Astrocyte (in vitro differentiated cells and primary cell): ENCODE measurements at places on chromosomes 6 and 20.
A peak's percentile ranks its signal among the peaks of the same experiment; 100 is the strongest.

DNA sequence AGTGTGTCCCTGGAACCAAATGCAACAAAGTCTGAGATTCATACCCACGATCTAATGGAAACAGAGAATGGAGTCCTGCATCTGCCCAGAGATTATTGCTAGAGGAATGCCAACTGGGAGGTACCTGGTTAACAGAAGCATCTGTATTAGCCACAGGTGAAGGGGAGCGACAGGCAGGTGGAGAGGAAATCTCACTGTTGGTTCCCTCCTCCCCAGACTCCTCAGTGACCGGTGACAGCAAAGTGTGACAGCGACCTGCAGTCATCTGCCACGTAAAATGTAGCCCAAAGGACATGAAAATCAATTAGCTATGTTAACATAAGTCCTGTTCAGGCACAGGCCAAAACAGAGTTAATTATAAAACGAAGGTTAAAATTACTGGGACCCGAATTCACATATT lies 336.6 kb downstream of the SYNE1 start:
- DNase-seq: no peak

- no peak for DNase-seq
These were observed 45.4 kb downstream of the SYNJ2 start for GRCh38 chr6:158026901-158027589.

- DNase-seq: no peak
These were observed 221.9 kb upstream of the CDH4 start for GRCh38 chr20:61030130-61030529.

- no peak for DNase-seq
These were observed 41.7 kb downstream of the RIOK1 start for GRCh38 chr6:7431313-7431673.

- no peak for DNase-seq
These were observed 187.3 kb upstream of the NT5E start for GRCh38 chr6:85262621-85263020.

GRCh38 chr6:168216751-168217191 lies 102.8 kb downstream of the DACT2 start:
- DNase-seq: no peak

- peak; percentile 71 for DNase-seq
These were observed 41.2 kb downstream of the TRAF3IP2 start for GRCh38 chr6:111564482-111564945.

DNA sequence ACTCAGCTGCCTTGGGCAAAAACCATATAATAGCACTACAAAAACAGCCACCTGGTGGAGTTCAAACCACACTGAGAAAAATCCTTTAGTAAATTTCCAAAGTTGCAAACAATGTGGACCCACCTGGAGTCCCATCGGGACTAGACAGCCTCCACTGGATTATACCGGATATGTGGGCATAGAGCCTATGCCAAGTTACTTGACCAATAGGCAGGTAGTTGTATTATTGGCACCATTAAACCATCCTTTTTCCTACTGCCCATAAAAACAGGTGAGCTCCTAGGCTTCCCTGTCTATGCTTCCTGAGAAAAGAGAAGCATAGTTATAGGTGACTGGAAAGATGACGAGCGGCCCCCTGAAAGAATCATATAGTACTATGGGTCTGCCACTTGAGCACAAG lies 51.7 kb upstream of the ADGRF4 start:
- DNase-seq: no peak

- DNase-seq: peak; percentile 71
These were observed 156.0 kb upstream of the SOX4 start for GRCh38 chr6:21437581-21437980.

DNA sequence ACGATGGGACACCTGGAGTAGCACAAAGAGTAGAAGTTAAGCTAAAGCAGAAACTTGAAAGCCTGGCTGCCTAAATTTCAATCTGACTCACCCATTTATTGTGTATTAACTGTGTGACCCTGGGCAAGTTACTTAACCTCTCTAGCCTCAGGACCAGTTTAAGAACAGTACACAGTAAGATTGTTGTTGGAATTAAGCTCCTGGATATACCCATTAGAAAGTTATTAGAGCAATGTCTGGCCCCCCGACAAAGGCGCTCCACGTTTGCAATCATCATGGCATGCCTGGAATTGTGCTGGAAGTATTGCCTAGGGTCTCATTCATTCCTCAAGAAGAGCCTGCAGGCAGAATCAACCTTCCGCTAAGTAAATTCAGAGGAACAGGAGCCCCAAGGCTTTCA lies 1.4 kb downstream of the SDC4 start:
- DNase-seq: no peak

GRCh38 chr20:20520776-20521175 lies 152.9 kb downstream of the INSM1 start:
- peak; percentile 65 for DNase-seq

DNA sequence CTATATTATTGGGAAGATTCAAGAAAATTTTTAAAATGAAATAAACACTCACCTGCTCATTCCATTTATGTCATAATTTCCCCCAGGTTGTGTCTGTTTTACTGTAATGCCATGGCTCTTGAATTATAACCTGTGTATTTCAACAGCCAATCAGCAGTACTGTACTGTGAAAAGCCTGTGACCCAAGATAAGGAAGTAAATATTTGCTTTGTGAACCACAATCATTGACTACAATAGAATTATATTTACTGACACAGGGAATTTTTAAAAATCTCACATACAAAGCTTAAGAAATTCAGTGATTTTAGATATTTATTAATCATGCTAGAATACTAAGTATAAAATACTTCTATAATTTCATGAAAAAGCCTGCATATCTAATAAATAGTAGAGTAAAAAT lies 6.0 kb downstream of the RGS17 start:
- DNase-seq: no peak

DNA sequence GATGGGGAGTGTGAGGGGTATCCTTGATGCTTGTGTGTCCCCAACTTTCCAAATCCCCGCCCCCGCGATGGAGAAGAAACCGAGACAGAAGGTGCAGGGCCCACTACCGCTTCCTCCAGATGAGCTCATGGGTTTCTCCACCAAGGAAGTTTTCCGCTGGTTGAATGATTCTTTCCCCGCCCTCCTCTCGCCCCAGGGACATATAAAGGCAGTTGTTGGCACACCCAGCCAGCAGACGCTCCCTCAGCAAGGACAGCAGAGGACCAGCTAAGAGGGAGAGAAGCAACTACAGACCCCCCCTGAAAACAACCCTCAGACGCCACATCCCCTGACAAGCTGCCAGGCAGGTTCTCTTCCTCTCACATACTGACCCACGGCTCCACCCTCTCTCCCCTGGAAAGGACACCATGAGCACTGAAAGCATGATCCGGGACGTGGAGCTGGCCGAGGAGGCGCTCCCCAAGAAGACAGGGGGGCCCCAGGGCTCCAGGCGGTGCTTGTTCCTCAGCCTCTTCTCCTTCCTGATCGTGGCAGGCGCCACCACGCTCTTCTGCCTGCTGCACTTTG lies at the start of gene TNF:
TSS of gene TNF (plus strand) at position 231 of the 567 bp plus-strand sequence. CDS start at position 408, 177 bp downstream.
- no peak for DNase-seq

GRCh38 chr20:34956751-34957472 lies 1.2 kb downstream of the MYH7B start:
- DNase-seq: no peak

GRCh38 chr6:42449917-42450476 lies 1.7 kb downstream of the TRERF1 start:
- peak; percentile 18 for DNase-seq

- DNase-seq: no peak
These were observed 8.7 kb downstream of the ENPP3 start for GRCh38 chr6:131645846-131646245.

DNA sequence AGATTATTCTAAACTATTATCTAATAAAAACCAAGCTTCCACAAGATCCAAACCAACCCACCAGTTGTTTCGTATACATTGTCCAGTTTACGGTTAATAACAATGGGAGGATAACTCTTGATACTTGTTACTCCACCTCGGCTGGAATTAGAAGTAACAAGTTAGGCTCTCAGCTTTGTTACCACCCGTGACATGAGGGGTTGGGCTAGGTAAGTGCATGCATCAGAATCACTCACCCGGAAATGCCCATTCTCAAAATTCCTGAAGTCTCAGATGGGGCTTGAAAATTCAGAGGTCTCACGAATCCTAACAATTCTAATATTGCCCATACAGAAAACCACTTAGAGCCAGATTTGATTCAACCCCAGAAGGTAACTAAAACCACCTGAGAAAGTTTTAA lies 27.0 kb upstream of the SERPINB1 start:
- no peak for DNase-seq

- no peak for DNase-seq
These were observed 43.0 kb upstream of the GPR31 start for GRCh38 chr6:167200806-167201205.

GRCh38 chr20:40489886-40490285 lies 199.2 kb downstream of the MAFB start:
- DNase-seq: peak; percentile 46

GRCh38 chr6:151324488-151324825 lies 66.9 kb downstream of the ZBTB2 start:
- no peak for DNase-seq

DNA sequence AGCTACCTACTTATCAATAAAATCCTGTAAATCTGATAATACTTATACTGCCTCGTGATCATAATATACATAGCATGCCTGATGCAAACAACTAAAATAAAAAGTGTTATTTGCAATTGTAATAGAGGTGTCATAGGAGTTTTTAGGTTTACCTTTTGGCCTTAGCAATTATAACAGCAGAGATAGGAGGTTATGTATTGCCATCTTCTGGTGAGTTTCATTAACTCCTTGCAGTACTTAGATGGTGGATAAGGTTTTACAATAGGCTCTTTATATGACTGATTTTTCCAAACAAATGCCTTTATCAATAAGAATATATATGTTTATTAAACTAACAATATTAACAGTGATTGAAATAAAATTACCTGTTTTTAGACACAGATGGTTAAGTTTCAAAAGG lies 27.8 kb upstream of the MYCT1 start:
- DNase-seq: peak; percentile 22

- no peak for DNase-seq
These were observed 53.5 kb upstream of the NELFCD start for GRCh38 chr20:58927490-58928061.

GRCh38 chr6:125246566-125246965 lies 55.2 kb downstream of the HDDC2 start:
- DNase-seq: no peak

GRCh38 chr6:14453712-14454472 lies 336.3 kb downstream of the CD83 start:
- no peak for DNase-seq

GRCh38 chr6:33702345-33702977 lies 9.0 kb downstream of the UQCC2 start:
- DNase-seq: peak; percentile 23

- DNase-seq: peak; percentile 91
These were observed 176.3 kb upstream of the CDYL start for GRCh38 chr6:4599924-4600323.

- DNase-seq: no peak
These were observed 97.4 kb downstream of the EYA2 start for GRCh38 chr20:46991880-46992639.

DNA sequence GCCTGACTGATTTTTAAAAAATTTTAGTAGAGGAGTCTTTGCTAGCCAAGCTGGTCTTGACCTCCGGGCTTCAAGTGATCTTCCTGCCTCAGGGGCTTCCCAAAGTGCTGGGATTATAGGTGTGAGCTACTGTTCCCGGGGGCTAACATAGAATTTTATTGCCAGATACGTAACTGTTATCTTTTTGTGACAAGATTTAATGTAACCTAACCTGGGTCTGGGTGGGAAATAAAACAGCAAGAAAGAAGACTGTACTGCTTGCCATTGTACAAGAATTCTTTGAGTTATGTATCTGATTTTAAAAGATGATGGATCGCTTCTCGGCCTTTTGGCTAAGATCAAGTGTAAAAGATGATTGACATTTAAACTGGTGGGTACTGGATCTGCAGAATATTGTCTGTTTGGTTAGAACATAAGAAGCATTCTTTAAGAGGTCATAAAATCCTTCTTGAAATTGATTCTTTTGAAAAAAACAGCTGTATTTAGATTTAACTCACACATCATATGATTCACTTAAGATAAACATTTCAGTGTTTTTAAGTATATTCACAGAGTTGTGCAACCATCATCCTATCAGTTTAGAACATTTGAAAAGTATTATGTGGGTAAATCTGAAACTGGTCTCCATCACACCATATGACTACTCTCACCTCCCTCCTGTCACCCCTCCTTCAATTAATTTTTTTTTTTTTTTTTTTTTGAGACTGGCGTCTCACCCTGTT lies 21.6 kb downstream of the TPX2 start:
- DNase-seq: peak; percentile 54

- no peak for DNase-seq
These were observed 645.1 kb upstream of the DEFB115 start for GRCh38 chr20:30612344-30612743.
